ENCODE measurements at places on chromosomes 3 and 15.

- no peak for DNase-seq
Observed at GRCh38 chr3:32684029-32684799, 774 bp upstream of the CNOT10 start.

- no peak for DNase-seq
Observed at GRCh38 chr3:28940530-28940929, 340.3 kb upstream of the RBMS3 start.

DNA sequence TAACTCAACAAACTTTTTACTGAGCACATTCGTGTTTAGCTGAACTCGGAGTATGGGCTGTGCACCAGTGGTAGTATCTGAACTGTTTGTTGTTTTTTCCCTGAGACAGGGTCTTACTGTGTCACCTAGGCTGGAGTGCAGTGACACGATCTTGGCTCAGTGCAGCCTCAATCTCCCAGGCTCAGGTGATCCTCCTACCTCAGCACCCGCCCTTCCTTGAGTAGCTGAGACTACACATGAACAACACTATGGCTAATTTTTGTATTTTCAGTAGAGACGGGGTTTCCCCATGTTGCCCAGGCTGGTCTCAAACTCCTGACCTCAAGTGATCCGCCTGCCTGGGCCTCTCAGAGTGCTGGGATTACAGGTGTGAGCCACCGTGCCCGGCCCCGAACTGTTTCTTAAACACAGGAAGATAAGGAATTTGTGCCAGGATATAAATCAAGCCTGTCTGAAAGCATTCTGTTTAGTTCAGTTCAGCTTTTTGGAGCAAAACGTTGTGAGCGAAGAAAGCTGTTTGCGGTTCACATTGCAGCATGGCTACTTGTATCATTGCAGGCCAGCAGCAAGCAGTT lies 40.4 kb upstream of the SKOR1 start:
- DNase-seq: no peak

GRCh38 chr3:139522421-139522820 lies 17.1 kb downstream of the RBP1 start:
- DNase-seq: no peak

DNA sequence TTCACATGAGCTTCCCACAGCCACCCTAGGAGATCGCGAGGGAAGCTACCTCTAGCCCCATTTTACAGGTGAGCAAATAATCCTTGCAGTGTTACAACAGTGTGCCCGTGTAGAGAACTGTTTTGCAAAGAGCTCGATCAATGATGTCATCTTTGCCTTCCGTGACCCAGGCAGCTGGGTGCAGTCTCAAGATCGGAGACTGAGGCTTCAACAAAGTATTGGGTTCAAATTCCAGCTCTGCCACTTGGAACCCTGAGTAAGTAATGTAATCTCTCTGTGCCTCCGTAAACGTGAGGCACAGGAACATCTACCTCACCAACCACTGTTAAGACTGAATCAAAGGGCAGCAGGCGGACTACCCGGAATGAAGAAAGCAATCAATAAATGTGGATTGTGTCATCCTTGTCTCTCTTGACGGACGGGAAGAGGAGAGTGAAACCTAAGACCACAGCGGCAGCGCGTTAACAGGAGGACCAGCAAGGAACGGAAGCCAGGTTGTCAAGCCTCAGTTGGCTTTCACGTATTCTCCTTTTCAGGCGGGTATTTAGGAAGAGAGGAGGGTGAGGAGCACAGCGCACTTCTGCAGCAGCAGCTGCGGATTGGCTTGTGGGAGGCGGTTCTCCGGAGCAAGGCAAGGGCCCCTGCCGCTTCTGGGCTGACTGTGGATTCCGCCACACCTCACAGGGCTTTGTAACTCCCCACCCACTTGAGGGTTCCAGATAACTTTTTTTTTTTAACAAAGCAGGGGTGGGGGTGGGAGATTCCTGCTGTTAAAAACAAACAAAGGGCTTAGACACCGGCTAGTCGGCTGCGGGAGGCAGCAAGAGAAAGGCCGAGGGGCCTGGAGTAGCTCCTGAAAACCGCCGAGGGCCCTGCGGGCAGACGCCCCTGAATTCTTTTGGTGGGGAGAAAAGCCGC lies 1.5 kb upstream of the SMAD3 start:
- no peak for DNase-seq

GRCh38 chr3:58737644-58738043 lies 71.1 kb upstream of the FAM3D start:
- no peak for DNase-seq

GRCh38 chr3:131756405-131756804 lies 253.6 kb upstream of the MRPL3 start:
- DNase-seq: no peak

DNA sequence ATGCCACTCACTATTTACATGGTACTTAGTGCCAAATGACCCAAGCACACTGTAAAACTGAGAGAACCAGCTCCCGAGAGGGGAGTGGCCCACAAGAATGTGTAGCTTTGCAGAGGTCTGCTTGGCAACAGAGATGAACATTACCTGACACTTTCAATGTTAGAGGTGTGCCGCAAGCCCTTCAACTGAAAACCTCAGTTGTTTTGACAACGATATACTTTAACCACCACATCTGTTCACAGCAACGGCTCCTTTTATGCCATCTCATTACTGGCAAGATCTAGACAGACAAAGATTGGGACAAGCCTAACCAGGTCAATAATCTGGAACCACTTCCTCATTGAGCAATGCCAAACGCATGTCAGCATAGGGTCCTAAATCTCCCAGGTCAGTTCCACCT lies 23.7 kb downstream of the NEK10 start:
- DNase-seq: peak; percentile 11

- no peak for DNase-seq
Observed at GRCh38 chr3:183393625-183394024, 34.8 kb downstream of the MCF2L2 start.

- no peak for DNase-seq
Observed at GRCh38 chr15:54540721-54541120, 562.5 kb downstream of the UNC13C start.

DNA sequence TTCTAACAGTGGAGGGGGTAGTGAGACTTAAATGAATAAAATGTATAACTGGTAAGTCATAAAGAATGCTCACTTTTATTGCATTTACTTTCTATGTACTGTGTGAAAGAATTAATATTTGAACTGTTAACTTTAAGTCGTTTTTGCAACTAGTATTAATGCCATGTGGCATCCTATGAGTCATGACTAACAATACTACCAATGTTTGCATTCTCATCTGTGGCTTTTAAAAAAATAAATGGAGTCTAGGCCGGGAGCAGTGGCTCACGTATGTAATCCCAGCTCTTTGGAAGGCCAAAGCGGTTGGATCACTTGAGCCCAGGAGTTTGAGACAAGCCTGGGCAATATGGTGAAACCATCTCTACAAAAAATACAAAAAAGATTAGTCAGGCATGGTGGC lies 5.2 kb downstream of the C3orf49 start:
- no peak for DNase-seq

GRCh38 chr3:55609230-55609827 lies 122.2 kb upstream of the WNT5A start:
- DNase-seq: no peak

DNA sequence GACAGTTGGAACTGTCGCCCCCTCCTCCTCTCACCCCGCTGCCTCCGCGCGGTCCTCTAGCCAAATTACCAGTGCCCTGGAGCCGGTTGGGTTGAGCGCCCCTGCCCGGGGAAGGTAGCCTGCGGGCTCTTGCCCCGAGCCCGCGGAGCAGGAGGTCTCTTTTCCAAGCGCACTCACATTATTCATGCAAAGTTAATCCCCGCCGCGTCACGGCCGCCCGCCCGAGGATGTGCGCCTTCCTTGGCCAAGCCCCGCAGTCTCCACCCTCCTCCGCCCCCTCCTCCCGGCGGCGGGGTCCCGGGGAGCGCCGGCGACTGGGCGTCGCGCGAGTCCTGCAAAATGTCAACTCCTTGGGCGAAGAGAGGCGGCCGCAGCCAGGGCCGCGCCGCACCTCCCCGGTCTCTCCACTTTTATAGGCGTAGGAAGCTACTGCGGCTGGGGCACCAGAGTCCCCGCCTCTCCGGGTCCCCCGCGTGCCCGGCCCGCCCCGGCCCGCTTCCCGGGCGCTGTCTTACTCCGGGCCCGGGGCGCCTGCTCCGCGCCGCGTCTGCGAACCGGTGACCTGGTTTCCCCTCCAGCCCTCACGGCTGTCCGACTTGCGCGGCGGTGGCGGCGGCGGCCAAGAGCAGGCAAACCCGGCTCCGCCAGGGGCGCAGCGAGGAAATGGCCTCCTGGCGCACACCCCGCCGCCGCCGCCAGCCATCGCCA lies at the start of gene THRB:
TSS of gene THRB (minus strand) at position 233 of the 708 bp plus-strand sequence.
- no peak for DNase-seq

DNA sequence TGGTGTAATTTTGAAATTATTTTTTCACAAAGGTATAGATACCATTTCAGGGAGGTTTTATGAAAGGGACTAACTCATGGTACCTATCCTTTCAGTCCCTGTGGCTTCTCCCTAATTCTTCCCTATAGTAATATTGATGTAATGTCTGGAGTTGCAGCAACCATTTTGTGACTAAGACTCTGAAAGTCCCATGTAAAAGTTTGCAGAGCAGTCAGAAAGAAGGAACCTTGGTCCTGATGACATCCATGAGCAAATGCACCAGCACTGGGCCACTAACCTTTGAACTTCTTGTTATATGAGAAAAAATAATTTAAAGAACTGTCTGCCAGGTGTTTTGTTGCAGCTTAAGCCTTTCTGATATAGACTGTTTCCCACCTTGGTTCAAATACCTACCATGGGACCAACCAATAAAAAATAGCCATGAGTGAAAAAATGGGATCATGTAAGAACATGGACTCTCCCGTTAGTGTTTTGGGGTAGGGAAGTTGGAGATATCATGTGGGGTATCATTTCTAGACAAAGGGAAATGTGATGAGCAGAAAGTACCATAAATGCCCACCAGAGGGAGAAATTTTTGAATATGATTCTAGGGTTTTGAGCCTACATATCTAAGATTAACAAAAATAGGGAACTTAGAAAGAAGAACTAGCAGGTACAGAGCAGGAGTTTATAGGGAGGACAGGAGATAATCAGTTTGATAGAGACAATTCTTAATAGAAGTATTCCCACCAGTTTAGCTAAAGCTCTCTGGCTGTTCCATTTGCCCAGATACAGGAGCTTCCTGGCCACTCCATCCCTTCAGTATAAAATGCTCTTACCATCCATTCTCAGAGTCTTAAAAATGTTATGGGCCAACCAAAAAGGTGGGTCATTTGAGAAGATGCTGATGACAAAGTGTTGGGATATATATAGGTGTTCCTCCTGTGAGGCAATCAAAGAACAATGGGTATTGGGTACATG lies 3.4 kb upstream of the CPOX start:
- DNase-seq: no peak

DNA sequence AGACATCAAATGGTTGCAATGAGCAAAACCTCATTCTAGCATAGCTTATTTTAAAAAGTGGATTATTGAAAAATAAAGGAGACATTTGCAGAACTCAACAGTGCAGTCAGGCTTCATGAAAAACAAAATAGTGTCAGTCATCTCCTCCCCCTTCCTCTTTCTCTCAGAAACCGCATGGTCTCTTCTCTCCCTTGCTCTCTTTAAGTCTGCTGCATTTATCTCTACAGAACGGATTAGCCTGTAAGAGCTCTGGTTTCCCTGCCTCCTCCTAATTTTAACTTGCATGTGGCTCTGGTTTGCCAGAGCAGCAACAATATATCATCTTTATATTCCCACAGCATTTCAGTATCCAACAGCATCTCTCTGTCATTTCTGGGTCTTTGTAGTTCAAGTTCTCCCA lies 609.0 kb downstream of the MECOM start:
- no peak for DNase-seq

DNA sequence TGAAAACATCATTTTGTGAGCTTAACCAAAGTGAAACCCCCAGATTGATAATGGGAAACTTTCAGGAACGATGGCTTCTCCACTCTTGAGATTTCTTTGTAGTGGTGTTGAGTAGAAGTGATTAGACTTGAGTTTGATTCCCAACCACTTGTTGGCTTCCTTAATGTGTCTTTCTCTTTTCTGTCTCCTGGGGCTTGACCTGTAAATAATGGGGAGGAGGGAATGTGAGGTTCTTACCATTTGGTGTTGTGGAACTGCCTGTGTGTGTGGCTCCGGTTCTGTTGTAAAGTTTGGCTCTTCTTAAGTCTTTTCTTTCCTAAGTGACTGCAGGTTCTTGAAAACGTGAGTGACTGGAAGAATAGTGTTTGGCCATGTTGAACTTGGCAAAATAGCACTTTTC lies 2.7 kb downstream of the CDV3 start:
- DNase-seq: no peak

DNA sequence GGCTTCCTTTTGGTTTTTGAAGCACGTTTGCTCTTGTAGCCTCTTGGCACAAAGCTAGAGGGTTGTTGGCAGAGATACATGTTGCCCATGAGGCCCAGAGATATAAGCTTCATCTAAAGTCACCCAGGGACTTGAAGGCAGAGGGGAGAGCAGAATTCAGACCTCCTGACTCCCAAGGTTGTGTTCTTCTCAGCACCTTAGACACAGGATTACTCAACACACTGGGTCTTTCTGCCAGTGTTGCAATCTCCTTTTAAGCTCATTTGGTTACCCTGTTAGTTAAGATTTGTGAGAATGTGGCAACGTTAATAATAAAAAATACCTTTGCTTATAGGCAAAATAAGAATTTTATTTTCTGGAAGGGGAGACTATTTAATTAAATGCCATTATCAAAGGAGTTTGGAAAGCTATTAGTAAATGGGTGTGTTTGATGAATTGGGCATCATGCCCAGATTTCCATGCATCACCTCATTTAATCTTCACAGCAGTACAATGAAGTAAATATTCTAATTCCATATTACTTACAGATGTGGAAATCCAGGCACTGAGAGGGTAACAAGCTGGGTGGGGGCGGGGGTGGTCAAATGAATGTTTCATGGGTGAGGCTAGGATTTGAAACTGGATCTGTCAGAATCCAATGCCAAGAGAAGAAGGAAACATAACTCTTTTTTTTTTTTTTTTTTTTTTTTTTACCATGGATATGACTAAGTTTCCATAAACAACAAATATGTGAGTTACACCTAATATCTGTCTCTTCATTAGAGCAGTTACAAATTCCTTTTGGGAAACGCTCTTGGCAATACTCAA lies 183.3 kb downstream of the NR1D2 start:
- DNase-seq: no peak

DNA sequence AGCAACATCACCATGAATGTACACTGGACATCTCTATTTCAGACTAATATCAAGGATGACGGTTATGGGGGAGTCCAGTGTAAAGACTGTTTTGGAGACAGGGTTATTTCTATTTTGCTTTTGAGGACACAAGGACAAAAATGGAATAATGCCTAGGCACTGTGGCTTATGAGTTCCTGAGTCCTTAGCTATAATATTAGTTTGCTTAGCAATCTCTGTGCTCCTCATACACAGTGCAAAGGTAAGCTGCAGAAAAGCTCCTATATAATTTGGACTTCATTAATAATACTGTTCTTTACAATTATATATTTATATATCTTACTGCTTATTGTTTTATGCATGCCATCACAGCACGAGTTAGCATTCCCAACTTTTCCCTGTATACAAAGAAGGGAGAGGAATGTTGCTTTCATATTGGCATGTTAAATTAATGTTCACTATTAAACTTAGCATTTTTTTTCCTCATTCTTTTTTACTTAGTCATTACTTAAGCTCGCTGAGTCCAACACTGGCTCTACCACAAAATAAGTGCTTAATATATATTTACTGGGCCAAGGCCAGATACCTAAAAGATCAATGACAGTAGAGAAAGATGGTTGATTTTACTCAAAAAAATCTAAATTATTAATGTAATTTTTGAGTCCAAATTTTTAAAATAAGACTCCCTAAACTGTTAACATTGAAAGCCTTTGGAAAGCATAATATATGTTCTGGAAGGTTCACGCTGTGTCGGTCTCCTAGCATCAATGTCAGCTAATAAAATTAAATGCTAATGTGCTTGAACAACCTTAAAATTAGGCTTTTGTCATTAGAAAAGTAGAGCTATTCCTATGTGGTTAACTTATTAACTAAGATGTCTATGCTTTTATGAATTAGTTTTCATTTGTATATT lies 13.8 kb downstream of the THBS1 start:
- no peak for DNase-seq
